Right renal pelvis (tissue), 4 donors: ENCODE measurements at places on chromosomes 13 and 19. TPM values are rescaled to one million over a fixed set of nuclear protein-coding genes. Genes with fewer than 3 reads are reported as not detected.

GRCh38 chr13:42957881-42958280 is 34.2 kb downstream of the EPSTI1 start:
- no peak for DNase-seq

GRCh38 chr13:50682966-50683365 is 160.5 kb downstream of the DLEU7 start:
- DNase-seq: no peak

- DNase-seq: no peak
Measured at GRCh38 chr19:49155005-49155819, at the start of gene HRC. TSS of gene HRC (minus strand) at chr19:49155396. CDS start at chr19:49155237, 159 bp downstream.

DNA sequence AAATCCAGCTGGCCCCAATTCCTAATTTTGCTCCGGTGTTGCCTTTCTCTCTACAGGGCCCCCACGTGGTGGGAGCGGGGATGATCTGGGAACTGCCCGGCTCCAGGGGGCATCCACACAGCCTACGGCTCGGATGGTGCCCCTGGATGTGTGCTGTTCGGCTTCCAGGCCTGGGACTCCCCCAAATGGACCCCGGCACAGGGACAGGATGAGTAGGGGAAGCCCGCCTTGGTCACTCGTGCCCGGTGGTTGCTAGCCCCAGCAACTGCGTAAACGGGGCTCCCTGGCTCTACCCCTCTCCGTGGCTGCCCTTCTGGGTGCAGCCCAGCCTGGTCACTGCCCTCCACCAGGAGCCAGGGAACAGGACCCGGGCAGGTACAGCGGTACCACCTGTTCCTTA is 111.5 kb downstream of the TEX26 start:
- no peak for DNase-seq

- DNase-seq: no peak
Measured at GRCh38 chr13:73940098-73940497, 194.1 kb downstream of the KLF12 start.

- no peak for DNase-seq
Measured at GRCh38 chr13:102680133-102680717, 14.6 kb downstream of the METTL21C start.

LGALS7 gene
- 0.96 TPM for polyA plus RNA-seq

GRCh38 chr19:42363614-42364346 is 26.3 kb downstream of the CNFN start:
- DNase-seq: no peak

- no peak for DNase-seq
Measured at GRCh38 chr19:31270897-31271296, 78.3 kb downstream of the TSHZ3 start.

GRCh38 chr13:66214467-66214866 is 1015.7 kb downstream of the PCDH9 start:
- no peak for DNase-seq

C19orf33 gene
- polyA plus RNA-seq: 8.6 TPM

DNA sequence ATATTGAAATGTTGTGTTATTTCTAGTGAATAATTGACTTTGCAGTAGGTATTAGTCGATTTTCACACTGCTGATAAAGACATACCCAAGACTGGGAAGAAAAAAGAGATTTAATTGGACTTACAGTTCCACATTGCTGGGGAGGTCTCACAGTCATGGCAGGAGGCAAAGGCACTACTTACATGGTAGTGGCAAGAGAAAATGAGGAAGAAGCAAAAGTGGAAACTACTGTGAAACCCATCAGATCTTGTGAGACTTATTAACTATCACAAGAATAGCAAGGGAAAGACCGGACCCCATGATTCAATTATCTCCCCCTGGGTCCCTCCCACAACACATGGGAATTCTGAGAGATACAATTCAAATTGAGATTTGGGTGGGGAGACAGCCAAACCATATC is 9.9 kb upstream of the C5AR2 start:
- no peak for DNase-seq

DNA sequence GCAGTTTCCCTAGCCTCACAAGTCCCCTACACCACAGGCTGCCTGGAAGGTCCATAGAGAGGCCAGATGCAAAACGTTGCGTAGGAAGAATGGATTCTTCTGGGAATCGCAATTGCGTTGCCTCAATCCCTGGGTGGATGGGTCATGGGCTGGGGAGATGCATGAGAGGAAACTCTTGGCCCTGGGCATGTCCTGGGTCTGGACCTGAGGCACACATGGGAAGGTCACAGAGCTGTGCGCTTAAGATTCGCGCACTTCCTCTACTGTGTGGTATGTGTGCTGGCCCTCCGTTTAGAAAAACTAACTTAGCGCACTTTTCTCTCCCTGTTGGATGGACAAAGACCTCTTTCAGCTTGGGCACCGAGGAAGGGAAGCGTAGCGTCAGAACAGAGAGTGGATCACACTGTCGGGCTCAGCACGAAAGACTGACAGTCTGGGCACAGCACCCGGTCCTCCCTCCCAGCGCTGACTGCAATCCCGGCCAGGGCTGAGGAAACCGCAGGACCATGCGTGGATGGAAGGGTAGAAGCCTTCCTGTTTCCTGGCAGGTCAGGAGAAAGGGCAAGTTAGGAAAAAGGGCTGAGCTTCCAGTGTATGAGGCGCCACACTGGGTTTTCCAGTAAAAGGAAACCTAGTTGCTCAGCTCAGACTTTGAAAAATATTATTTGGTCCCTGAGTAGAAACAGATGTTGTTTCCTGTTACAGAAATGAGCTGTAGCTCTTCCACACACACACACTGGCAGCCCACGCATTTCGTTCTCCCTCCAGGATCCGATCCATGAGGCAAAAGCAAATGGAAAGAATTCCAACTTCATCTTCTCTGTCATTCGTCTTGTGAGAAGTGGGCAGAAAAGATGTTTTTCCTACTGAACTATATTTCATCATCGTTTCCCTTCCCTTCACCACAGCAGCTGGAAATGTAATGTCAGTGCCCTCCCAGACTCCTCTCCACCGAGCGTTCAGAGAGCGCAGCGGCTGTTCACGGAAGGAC is 86.0 kb downstream of the ING1 start:
- peak; percentile 37 for DNase-seq

DNA sequence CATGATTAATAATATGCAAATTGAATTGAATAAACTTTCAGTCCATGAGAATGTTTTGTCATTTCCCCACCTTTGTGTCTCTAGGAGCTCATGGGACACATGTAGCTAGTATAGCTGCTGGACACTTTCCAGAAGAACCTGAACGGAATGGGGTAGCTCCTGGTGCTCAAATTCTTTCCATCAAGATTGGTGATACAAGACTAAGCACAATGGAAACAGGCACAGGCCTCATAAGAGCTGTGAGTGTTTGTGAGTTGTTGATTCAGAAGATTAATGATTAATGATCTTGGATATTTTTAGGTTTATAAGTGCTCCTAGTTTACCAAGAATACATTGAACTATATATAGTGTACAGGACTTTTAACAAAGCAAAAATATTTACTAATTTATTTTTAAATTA is 30.1 kb downstream of the TPP2 start:
- no peak for DNase-seq

- no peak for DNase-seq
Measured at GRCh38 chr13:111917086-111917485, 149.9 kb upstream of the SOX1 start.

DNA sequence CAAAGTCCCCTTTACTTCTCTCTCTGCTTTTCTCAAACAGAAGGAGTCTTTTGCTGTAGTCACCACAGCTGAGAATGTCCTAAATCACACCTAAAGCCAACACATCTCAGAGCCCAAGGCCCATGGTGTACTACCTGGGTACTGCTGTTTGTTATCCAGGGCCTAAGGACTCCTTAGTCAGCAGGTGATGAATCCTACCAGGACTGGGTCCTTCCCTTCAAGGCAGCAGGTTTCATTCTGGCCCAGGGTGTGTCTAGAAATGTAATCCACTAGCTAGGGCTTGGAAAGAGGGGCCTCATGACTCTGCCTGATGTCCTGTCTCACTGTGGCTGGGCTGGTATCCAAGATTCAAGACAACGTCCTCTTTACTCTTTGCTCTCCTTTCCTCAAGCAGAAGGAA is 36.2 kb upstream of the ENOX1 start:
- DNase-seq: no peak

BEST2 gene
- not detected for polyA plus RNA-seq

ENOX1 gene
- 11.7 TPM for polyA plus RNA-seq

DNA sequence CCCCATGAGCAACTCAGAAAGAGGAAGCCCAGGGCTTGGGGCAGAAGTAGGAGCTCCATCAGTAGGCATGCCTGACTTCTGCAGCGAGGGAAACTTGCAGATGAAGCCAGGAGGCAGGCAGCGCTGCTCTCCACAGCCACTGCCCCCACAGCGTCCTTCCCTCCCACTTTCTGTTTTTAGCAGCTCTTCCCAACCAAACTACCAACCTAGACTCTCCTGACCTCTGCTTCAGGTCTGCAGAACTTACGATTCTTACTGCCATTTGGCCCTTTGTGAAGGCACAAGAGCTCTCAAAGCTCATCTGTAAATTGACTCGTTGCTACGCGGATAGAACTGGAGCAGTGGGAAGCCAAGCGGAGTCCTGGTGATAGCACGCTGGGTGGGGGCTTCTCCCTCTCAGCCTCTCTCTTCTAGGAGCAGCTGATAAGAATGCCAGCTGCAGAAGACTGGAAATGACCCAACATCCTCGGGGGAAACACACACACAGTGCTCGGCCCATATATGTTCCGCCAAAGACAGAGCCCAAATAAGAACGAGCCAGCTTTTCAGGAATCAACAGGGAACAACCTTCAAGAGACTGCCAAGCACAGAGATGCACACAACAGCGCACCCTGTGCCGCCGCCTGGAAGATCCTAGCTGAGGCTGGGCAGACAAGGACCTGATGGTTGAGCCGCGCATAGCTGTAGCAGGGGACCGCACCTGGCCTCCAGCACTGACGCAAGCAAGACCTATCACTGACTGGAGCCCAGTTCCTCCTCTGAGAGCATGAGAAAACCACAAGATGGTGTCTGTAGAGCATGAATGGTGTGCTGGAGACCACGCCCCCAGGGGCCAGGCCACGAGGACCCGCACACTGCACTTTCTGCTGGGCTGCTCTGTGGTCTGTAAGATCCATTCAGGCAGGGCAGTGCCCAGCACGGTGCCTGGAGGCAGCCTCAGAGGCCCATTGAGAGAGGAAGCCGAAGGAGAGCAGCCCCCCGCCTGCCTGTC is 15.9 kb upstream of the SLC35E1 start:
- DNase-seq: no peak

CD70 gene
- polyA plus RNA-seq: not detected

TICAM1 gene
- 8.1 TPM for polyA plus RNA-seq

- DNase-seq: peak; percentile 10
Measured at GRCh38 chr13:77002590-77003190, 10.8 kb downstream of the CLN5 start.

WDR88 gene
- 1.8 TPM for polyA plus RNA-seq

- no peak for DNase-seq
Measured at GRCh38 chr13:37385956-37386670, 212.5 kb downstream of the POSTN start.

CGB3 gene
- not detected for polyA plus RNA-seq

PCDH9 gene
- 12.8 TPM for polyA plus RNA-seq

GRCh38 chr13:34011552-34012085 is 193.7 kb downstream of the RFC3 start:
- DNase-seq: no peak

DNA sequence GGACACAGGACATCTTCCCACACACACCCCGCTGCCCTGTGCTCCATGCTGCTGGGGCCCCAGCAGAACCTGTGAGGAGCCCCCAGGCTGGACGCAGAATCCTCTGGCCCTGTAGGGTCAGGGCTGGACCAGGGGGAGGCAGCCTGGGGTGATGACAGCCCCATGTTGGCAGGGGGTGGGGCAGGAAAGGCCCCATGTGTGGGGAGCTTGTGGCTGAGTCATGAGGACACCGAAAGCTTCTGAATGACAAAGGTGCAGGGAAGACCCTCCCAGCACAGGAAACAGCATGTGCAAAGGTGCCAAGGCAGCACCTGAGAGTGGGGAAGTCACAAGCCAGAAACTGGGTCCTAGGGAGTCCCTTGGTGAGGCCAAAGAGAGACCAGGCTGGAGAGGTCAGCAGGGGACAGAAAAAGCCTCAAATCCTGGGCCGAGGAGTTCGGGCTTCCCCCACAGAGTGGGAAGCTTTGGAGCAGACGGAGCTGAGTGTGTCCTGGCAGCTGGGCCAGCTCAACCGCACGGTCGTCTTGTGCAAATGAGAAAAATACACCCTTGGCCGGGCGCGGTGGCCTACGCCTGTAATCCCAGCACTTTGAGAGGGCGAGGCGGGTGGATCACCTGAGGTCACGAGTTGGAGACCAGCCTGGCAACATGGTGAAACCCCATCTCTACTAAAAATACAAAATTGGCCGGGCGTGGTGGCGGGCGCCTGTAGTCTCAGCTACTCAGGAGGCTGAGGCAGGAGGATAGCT is 17.5 kb downstream of the ATP8B3 start:
- no peak for DNase-seq

NFIC gene
- polyA plus RNA-seq: 20.9 TPM
